ENCODE measurements at places on chromosomes 16 and 17.

DNA sequence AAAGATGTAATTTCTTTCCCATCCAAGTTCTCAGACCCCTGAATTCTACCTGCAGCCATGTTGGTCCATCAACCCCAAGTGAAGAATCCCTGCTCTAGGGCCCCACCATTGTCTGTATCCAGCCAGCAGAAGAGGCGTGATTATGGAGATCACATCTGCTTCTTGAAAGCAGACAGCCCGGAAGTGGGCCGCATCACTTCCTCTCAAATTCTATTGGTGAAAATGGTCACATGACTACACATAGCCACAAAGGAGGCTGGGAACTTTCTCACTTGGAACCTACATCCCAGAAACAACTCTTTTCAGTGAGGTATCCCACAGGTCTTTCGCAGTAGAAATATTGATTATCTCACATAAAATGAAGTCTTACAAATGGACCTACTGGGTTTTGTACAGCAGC, 40.1 kb downstream of the IL4R start:
- no peak for DNase-seq

GRCh38 chr17:13736916-13737315, 135.2 kb upstream of the HS3ST3A1 start:
- no peak for DNase-seq

DNA sequence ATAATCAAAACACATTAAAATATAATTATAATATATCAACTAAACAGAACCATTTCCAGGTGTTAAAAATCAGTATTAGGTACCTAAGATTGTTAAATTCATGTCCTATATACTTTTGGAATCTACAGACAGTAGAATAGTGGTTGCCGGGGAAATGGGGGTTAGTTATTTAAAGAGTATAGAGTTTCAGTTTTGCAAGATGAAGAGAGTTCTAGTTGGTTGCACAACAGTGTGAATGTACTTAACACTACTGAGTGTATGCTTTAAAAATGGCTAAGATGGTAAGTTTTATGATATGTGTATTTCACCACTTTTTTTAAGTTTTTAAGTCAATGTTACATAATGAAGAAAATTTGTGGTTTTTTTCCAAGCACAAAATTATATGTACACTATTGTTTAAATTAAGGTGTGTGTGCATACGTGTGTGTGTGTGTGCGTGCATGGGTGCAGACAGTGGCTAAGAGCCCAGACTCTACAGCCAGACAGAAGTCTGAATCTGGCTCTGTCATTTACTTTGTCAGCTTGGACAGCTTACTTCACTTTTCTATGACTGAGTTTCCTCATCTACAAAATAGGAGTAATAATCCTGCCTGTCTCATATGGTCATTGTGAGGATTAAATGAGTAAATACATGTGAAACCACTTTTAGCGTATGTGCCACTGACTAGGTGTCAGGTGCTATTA, 25.3 kb upstream of the PHAF1 start:
- DNase-seq: no peak

- no peak for DNase-seq
These were observed 100.2 kb downstream of the WSCD1 start for GRCh38 chr17:6170349-6170748.

- DNase-seq: no peak
These were observed 44.1 kb upstream of the MYH10 start for GRCh38 chr17:8674344-8675305.

- DNase-seq: no peak
These were observed 8.9 kb downstream of the HID1 start for GRCh38 chr17:74963656-74964055.

GRCh38 chr16:54957403-54958166, 26.9 kb downstream of the IRX5 start:
- no peak for DNase-seq

All from GM19239 (cell line).